ENCODE measurements at places on chromosomes 7 and 10.
A peak's percentile ranks its signal among the peaks of the same experiment; 100 is the strongest.

DNA sequence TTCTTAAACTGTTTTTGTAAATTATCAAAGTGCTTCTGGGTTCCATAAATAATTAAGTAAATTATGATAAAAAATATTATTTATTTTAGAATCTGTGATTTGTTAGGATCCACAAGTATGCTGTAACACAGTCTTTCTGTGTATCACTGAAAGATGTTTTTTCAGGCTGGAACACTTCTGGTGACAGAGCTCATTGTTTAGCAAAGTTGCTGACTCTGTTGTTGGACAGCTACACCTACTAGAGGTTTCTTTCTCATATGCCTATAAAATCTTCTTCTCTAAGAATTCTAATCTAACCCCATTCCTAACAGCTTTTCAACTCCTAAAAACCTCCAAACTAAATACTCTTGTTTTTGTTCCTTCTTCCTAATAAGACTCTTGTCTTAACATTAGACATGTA lies 176.8 kb downstream of the THSD7A start:
- no peak for DNase-seq

DNA sequence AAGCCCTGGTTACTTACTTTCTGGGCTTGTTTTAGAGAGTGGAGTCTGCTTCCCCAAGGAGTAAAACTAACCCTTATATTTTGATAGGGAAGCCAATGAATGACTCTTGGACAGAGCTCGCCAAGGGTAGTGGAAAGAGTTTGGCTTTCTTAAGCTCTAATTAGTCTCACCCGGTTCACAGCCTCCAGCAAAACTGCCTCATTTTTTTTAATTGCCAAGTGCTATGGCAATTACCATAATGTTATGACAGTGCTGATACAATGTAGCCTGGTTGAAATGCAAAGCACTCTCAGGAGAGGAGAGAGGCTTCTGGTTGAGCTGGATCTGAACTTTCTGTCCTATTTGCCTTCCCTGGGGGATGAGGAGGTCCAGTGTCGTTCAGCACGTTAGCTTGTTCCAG lies 376.1 kb upstream of the CHRM2 start:
- DNase-seq = no peak

GRCh38 chr7:71133232-71133622 lies 1.3 kb downstream of the GALNT17 start:
- DNase-seq = no peak

DNA sequence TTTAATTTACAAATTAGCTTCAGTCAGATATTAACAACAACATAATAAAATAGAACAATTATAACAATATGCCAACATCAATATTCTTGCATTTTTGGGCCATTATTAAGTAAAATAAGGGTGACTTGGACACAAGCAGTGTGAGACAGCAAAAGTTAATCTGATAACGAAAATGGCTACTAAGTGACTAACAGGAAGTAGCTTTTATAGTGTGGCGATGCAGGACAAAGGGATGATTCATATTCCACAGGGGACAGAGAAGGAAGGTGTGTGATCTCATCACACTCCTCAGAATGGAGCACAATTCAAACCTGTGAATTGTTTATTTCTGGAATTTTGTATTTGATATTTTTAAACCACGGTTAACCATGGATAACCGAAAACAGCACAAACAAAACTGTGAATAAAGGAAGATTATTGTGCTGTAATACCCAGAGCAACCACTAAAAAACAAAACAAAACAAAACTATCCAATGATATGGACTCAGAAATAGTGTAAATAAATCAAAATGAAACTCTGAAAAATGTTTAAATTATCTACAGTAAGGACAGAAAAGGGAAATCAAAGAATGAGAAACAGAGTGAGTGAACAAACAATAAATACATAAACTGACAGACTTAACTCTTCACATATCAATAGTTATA lies 66.9 kb upstream of the TFEC start:
- DNase-seq = peak; percentile 81

GRCh38 chr10:51260376-51260775 lies 186.1 kb downstream of the PRKG1 start:
- no peak for DNase-seq

DNA sequence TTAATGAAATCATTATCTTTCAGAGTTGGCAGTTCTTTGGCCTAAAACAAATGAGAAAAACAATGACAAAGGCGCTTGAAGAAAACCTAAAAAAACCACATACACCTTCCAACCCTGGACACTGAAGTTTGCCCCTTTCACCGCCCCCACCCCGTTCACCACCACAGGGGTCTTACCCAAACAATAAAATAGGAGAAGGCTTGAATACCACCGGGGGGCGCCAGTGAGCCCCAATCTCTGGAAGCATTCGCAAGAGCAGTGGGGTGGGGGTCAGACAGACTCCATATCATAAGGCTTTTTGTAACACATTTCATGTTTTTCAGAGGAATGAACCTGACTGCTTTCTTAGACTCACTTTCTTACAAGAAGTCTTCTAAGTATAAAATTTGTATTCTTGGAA lies 163.6 kb downstream of the PIP4K2A start:
- DNase-seq = peak; percentile 26

DNA sequence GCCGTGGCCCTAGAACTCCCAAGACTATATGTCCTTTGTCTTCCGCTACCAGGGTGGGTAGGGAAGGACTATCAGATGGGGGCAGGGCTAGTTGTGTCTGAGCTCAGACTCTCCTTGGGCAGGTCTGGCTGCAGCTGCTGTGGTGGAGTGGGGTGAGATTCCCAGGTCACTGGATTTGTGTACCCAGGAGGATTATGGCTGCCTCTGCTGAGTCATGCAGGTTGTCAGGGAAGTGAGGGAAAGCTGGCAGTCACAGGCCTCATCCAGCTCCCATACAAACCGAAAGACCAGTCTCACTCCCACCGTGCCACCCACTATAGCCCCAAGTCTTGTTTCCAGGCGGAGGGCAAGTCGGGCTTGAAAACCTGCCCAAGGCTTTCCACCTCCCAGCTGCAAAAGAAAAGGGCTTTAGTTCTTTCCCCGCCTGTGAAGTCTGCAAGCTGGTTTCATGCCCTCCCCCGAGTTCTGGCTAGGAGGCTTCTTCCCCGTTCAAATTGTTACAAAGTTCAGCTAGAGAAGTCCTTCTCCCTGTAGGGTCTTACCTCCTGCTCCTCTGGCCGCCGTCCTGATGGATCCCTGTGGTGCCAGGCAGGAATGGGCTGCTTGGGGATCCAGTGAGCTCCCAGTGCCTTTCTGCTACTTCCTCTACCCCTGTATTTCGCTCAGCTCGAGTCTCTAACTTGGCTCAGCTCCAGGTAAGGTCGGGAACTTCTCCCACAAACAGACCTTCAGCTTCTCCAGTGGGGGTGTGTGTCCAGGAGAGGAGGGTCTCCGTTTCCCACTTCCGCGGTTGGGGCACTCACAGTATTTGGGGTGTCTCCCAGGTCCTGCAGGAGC lies 106.8 kb upstream of the FGL2 start:
- no peak for DNase-seq

DNA sequence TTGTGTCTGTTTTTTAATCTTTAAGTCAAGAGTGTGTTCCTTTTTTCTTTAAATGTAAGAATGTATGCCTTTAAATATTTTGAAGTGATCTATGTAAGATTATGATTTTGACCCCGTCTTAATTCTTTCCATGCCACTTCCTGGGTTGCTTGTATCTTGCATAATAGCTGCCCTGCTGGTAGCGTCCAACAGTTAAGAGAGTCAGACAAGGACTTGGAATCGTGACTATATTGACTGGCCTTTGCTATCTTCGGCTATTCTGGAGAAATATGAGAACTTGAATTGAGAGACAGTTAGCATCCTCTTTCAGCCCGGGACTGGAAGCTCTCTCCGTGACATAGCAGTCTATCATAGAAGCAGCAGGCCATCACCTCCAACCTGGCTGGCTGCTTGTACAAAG lies 13.0 kb downstream of the NRP1 start:
- DNase-seq = no peak

DNA sequence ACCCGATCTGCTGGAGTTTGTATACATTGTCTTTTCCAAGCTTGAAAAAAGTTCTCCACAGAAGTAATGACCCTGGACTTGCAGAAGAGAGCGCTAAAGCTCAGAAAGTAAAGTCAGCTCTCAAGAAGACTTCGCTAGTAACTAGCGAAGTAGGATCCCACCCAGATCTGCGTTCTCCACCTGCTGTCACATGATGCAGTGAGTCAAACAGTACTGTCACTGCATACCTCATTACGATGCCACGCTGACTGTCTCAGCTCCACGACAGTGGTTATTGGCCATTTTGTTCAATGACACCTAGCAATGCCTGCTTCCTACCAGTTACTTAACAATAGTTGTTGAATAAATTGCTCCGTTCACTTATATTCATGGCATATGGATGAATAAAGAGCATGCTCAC lies 29.7 kb upstream of the SEC61G start:
- peak; percentile 87 for DNase-seq

DNA sequence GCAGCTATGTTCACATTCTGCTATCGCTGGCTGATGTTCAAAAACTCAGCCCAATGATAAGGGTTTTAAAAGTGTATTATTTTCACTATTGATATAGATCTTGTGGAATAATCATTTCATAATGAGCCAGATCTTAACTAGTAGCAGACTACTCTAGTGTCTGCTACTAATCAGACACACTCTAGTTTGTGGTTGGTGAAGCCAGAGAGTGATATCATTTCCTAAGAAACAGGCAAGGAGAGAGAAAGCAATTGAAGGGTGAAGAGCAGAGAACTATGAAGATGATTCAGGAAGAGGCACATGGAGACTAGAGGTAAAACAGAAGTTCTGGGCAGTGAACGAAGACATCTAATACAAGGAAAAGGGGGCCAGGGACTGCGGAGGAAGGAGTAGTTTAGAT lies 58.2 kb upstream of the BET1 start:
- DNase-seq = no peak

- DNase-seq = no peak
Observed at GRCh38 chr10:96672481-96673175, 47.7 kb downstream of the PIK3AP1 start.

GRCh38 chr10:50621968-50622705 lies 1.6 kb downstream of the SGMS1 start:
- DNase-seq = peak; percentile 96

GRCh38 chr10:77603534-77603927 lies 34.1 kb downstream of the KCNMA1 start:
- no peak for DNase-seq

DNA sequence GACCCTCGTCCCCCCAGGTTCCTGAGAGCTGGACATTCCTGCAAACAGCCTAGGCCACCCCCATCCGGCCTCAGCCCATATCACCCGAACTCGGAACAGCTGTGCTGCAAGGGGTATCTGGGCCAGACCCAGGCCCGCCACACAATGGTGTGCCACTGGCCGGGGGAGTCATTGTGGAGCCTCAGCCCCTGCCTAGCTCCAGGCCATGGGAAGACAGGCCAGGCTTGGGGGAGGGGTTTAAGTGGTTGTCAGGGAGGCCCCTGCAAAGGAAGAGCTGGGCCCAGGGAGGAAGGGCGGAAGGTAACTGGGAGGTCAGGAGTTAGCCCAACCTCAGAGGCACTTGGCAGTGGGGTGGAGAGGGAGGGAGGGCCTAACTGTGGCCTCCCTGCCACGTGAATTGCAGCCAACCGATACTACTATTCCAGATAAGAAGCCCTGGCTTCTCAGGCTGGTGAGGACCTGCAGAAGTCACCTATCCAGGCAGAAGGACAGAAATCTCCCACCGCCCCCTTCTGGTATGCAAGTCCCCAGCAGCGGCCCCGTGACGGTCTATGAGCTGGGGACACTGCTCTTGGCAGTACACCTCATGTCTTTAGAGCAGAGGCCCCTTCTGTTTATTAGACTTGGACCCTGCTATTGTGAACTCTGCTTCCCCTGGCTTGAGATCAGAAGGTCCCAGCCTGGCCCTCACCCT lies 26.8 kb downstream of the VSIR start:
- no peak for DNase-seq

DNA sequence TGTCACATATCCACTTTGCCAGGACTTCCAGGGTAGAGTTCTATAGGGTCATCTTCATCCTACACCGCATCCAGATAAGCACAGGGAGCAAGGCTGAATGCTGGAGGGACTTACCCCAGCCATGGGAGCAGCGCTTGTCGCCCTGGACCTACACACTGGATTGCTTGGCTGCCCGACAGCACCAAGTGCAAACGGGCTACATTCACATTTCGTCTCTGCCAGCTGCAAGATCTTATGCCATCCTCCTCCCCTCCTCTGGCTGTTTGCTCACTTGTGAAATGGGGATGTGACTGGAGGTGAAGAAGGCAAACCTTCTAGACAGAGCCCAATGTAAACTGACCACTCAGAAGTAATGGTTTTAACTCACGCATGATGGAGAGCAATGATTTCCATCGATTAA lies 1.0 kb downstream of the DDC start:
- no peak for DNase-seq

GRCh38 chr7:1646957-1647891 lies 22.9 kb upstream of the ELFN1 start:
- DNase-seq = peak; percentile 27

- DNase-seq = no peak
Observed at GRCh38 chr10:5441106-5441505, 28.7 kb downstream of the NET1 start.

GRCh38 chr10:28470873-28471651 lies 61.9 kb upstream of the WAC start:
- no peak for DNase-seq

DNA sequence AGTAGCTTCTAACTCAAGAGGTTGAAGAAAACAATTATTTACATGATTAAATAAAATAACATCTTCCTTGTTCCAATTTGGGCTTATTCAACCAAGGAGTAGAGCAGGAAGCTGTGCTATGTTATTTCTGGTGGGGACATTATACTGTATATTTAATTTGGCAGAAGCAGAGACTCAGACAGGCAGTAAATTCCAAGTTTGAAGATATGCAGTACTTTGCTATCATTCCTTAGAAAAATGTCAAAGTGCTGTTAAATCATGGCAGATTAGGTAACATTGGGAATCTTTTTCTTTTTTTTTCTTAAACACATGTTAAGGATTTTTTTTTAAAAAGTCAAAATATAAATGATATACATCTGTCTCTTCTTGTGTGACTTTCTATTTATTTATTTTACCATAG lies 190.1 kb downstream of the SUGCT start:
- no peak for DNase-seq

DNA sequence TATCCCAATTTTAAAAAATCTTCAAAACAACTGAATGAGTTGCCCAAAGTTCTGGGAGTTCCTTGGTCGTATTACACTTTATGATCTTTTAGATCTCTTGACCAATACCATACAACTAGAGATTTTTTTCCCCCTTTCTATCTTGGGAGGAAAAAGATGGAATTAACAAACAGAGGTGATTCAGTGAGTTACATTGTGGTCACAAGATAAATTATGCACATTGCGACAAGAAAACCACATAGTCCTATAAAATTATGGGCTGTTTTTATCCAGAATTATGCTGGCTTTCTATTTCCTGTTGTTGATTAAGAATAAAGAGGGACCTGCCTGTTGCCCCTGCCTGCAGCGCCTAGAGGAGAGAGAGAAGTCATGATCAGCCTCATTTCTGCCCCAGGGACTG lies 8.2 kb upstream of the SGPL1 start:
- DNase-seq = no peak

DNA sequence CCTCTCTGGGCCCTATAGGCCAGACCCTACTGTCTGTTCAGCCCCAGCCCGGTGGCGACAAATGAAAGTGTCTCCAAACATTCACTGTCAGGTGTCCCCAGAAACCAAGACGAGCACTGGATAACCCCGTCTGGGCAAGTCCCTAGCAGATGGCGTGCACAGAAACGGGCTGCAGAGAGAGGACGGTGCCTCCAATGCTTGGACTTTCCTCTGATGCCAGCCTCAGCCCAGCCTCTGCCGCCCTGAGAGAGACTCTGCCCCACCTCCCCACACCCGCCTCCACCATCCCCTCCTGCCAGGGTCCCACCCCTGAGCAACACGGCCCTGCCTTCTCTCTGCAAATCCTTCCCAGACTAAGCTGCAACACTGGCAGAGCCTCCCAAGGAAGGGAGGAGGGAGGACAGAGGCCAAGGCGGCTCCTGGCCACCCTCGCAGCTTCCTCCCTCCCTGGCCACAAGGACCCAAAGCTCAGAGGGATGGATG lies 7.4 kb upstream of the LFNG start:
- no peak for DNase-seq
